ENCODE measurements at places on chromosomes 16 and 17. TPM values are rescaled to one million over a fixed set of nuclear protein-coding genes. Genes with fewer than 3 reads are reported as not detected.
A peak's percentile ranks its signal among the peaks of the same experiment; 100 is the strongest.

The STUB1 gene
- total RNA-seq = 78.3 TPM

The SLC5A11 gene
- not detected for total RNA-seq

The GNG13 gene
- not detected for total RNA-seq

DNA sequence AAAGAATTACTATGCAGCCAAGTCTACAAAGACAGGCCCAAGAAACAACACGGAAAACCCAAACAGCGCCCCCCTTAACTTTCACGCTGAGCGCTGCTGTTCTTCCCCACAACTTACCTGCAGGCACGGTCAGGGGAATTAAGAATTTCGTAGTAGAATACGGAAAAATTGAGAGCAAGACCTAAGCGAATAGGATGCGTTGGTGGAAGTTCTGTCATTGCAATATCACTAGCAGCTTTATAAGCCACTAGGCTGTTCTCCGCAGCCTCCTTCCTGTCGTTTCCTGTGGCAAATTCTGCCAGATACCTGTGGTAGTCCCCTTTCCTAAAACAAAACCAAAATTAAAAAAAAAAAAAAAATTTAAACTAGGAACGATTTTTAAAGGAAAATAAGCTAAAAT, 39.0 kb downstream of the YWHAE start:
- peak; percentile 48 for DNase-seq

DNA sequence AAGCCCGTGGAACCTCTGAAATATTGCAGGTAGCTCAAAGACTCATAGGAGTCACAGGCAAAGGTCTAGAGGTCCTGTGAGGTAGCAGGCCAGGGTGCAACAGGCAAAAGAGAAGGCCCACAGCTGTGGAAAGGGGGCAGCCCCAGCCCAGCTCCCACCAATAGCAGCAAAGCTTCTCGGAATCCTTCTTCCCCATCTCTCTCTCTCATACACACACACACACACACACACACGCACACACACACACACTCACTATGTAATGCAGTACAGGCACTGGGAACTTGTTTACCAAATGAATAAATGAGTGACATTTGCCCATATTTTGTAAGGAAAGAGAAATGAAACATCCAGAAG, 16.8 kb upstream of the SUPT4H1 start:
- DNase-seq = no peak

DNA sequence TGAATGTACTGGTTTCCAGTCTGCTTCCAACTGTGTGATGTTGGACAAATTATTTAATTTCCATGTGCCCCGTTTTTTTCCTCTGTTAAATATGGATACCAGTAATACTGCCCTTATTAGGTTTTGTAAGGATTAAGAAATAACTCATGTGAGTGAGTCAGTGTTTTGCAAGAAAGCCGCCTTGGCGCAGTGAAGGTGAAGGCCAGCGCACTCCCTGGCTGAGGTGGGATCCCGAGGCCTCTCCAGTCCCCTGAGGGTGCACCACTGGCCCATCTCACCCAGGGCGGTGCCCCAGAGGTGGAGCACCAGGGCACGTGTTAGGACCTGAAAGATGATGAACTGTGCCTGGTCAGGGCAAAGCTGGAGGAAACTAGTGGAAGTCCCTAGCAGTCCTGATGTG, 43.5 kb downstream of the PHKB start:
- no peak for DNase-seq
